SW480 (cell line): ENCODE measurements at places on chromosomes 3 and 15.

GRCh38 chr15:70195171-70195570 is 97.5 kb upstream of the TLE3 start:
- DNase-seq = no peak

- DNase-seq = no peak
Observed at GRCh38 chr3:149003653-149004305, 12.4 kb downstream of the GYG1 start.

DNA sequence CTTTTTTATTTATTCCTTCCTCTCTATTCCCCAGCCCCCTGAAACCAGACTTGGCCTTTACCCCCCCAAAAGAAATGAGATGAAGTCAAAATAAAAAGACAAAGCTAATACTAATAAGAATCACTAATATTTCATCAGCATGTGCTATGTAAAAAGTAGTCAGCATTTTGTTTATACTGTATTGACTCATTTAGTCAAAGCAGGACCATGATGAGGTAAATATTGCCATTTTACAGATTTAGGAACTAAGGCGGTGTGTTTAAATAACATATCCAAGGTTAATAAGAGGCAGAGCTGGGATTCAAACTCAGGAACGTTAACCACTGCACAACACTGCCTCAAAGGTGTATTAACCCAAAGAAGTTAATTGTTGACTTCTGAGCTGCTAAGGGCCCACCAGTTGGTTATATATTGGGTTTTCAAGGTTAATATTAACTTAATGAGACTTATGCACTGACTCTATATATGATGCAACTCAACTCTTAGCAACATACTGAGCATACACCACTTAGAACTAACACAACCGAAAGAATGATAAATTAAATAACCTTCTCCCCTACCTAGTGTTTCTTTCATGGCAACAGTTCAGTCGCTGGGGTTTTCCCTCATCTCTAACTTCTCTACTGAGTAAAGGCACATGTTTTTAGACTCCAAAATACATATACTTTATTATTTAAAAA is 34.7 kb downstream of the FOXP1 start:
- DNase-seq = no peak

DNA sequence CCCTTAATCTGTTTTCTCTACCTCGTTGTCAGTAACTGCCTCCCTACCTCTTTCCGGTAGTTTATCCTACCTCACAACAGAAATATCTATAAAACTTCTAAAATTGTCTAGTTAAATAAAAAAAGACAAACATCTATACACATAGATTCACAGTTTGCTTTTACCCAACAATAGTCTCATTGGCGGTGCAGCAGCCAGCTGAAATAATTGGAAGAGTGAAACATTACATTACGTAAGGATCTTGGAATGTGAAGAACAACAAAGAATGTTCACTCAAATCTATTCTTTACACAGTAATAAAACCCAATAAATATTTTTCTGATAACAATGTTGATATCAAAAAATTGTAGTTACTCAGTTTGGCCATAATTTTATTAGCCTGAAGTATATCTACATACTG is 115.5 kb upstream of the ARPP21 start:
- no peak for DNase-seq

- DNase-seq = no peak
Observed at GRCh38 chr3:39521456-39521855, 54.0 kb downstream of the MOBP start.

GRCh38 chr15:64102497-64102896 is 6.7 kb downstream of the SNX1 start:
- no peak for DNase-seq

DNA sequence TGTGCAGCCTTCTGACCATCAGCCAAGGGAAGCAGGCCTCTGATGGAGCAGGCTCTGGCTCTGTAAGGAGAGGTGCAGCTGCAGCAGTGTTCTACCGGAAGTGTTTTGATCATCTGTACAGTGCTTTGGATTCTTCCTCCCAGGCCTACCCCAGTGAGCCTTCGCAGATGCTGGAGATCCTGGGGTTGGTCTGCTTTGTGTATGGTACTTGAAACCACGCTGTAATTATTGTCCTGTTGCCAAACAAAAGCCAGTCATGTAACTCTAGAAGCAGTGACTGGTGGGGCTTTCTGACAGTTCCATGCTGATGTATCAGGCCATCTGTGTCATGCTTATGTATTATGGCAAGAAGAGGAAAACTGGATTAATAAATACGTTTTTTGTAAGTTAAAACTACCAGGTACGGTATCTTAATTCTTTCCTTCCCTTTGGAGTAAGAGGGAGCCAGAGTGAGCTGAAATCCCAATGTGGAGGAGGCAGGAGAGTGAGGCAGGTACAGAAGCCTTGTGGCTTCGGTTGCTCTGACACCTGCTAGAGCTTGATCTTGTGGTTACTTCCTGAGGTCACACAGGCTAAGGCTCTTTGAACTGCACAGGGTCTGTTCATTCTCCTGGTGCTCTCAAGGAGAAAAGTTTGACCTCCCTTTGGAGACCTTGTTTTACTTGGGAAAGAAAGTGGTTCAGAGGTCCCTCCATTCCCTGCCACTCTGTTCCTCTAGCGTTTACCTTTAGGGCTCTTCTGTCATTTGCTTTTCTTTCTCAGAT is 3.7 kb downstream of the TMEM42 start:
- DNase-seq = no peak

DNA sequence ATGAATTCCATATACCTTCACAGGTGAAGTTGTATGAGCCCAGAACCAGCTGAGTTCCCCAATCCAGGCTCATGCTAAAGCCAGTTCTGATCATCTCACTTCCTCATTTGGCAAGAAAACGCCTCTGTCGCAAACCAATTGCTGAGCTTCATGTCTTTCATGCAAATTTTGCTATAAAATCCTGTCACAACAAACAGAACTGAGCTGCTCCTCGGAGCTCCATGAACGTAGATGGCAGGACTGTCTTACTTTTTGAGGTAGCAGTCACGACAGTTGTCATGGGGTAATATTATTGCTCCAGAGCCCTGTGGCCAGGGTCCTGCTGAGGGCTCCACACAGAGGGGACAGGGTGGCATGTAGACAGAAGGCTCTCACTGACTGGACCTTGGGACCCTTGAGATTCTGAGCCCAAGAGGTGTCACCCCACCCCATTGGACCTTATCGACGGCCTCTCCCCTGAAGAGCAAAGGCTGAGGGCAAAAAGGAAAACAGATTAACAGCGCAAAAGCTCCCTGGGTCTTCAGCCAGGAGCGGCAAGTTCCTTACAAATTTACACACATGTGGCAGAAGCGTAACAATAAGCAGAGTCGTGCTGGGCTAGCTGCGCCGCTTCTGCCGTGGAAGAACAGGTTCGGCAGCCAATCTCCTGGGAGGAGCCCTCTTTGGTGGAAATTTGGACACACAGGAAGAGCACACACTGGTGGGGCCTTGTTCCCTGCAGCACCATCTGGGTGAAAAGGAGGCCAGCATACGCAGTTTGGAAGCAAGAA is 249.2 kb downstream of the OPA1 start:
- DNase-seq = no peak

DNA sequence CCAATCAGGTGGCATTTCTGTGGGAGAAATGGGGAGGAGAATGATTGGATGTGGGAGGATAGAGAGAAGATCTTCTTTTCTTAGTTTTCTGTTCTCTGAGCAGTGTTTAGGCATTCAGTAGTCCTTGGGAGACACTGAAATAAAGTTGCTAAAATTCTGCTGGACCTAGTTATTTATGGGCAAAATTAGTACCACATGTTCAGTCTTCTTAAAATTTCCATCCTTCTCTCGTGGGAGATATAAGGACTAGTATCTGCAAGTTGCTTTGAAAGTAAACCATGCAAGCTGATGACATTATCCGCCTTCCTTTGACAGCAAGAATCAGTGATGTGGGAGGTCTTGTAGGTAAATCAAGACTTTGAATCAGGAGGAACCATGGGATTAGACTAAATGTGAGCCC is 19.9 kb upstream of the CHST2 start:
- DNase-seq = no peak

GRCh38 chr3:193869221-193870201 is 266.4 kb upstream of the HES1 start:
- peak; percentile 96 for DNase-seq

DNA sequence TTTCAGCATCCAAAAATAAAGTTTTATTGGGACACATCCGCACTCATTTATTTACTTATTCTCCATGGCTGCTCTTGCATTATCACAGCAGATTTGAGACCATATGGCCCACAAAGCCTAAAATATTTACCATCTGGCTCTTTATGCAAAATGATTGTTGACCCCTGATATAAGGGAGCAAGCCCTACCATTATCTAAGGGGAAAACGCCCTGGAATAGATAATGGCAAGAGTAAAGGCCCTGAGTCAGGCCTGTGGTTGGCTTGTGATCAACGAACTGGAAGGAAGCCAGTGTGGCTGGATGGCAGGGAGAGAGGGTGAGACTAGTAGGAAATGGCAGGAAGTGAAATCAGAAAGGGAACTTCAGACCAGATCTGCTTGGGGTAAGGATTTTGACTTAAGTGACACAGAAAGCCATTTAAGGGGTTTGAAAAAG is 24.6 kb upstream of the DMXL2 start:
- peak; percentile 14 for DNase-seq
